Activated T-helper 1 cell treated with anti-CD3 and anti-CD28 coated beads, Interleukin-12 subunit alpha, Interleukin-12 subunit beta, Interleukin-2, Interleukin-4 antibody, amounts not matched to agents 30 ng/mL and 10 ng/mL and 1 ng/mL, durations not matched to agents 14 hours and 24 hours and 36 hours (primary cell): ENCODE measurements at places on chromosomes 12 and 14. TPM values are rescaled to one million over a fixed set of nuclear protein-coding genes. Genes with fewer than 3 reads are reported as not detected.

- DNase-seq = no peak
Observed at GRCh38 chr14:102584871-102585869, 7.3 kb upstream of the RCOR1 start.

GRCh38 chr14:50512463-50512862 lies 19.9 kb downstream of the MAP4K5 start:
- DNase-seq = no peak

DNA sequence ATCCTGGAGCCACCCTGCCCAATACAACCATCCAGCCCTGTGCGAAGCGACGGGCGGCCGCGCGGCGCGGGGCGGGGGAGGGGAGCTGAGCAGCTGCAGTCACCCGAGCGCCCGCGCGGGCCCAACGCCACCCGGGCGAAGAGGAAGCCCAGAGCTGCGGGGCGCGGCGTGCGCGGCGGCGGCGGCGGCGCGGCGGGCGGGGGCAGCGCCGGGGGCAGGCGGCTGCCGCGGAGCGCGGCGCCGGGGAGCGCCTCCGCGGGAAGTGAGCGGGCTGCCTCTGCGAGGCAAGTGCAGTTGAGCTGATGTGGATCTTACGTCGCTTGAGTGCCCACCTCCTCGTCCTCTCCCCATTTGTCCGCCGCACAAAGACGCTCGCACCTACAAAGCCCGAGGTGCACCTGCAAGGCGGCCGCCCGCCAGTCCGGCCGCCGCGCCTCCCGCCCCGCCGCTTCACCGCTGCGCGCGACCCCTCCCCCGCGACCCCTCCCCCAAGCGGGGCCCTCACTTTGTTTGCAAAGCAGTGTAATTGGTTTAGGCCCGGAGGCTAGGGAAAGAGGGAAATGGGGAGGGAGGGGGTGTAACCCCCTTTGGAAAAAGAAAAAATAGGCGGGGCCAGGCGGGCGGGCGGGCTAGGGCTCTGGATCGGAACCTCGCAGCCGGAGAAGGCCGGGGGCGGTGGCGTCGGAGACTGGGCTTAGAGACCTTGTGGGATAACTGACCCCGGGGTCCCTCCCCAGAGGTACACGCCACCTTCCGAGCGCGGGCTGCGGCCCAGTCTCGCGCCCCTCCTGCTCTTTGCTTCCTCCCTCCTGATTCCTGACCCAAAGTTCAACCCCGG lies at the start of the genes FOXA1 and TTC6:
Gene FOXA1 (minus strand): TSS at position 279 of the 838 bp plus-strand sequence. CDS start 277 bp downstream, at position 2.
Gene TTC6 (plus strand): TSS at position 659 of the 838 bp plus-strand sequence. CDS start 26,436 bp downstream, outside the sequence.
- no peak for DNase-seq

DNA sequence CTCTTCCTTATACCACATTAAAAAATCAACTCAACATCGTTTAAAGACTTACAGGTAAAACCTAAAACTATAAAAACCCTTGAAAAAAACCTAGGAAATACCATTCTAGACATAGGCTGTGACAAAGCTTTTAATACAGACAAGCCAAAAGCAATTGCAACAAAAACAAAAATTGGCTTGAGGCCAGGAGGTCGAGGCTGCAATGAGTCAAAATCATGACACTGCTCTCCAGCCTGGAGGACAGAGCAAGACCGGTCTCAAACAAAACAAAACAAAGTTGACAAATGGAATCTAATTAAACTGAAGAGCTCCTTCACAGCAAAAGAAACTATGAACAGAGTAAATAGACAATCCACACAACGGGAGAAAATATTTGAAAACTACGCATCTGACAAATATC lies 1057.8 kb downstream of the FSCB start:
- no peak for DNase-seq

GRCh38 chr14:85535991-85536832 lies 6.3 kb downstream of the FLRT2 start:
- DNase-seq = no peak

GRCh38 chr12:49706351-49707127 lies 666 bp downstream of the FMNL3 start:
- DNase-seq = peak; percentile 16

- no peak for DNase-seq
Observed at GRCh38 chr14:34964977-34965764, 17.6 kb upstream of the SRP54 start.

DNA sequence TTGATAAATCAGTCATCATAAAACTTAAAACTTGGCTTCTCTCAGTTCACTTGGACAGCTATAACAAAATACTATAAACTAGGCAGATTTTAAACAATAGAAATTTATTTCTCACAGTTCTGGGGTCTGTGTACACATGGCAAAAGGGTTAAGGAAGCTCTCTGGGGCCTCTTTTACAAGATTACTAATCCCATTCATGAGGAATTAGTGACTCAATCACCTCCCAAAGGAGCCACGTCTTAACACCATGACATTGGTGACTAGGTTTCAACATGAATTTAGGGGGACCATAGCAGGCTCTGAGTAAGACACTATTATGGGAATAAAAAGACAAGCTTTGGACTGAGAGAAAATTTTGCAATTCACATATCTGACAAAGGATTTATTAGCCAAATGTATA lies 436.5 kb downstream of the PDZRN4 start:
- DNase-seq = no peak

Gene DHH
- total RNA-seq = 0.10 TPM in 1 of 2 replicates, not detected in the other

Gene SLC17A8
- total RNA-seq = not detected in 2 replicates
